Hematopoietic multipotent progenitor cell treated with erythropoietin and hydrocortisone succinate and interleukin-3 and kit ligand, for 8 days (in vitro differentiated cells): ENCODE measurements at places on chromosomes 1 and 21.

- DNase-seq: peak; percentile 31
Observed at GRCh38 chr1:207321790-207322645, 540 bp downstream of the CD55 start.

DNA sequence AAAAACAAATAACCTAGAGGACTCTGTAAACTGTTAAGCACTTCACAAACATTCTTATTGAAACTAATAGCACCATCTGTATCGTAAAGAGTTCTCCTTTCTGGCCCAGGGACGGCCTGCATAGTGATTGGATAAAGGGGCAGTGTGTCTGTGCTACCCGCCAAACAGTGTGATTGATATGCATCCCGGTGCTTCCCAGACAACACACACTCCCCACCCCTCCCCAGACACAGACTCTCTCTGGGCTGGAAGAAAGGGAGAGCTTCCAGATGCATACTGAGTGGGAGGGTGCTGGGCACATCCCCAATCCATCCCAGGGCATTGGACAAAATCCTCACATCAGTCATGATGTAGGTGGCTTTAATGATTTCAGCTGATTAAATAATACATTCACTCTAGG, 3.7 kb downstream of the HSD11B1 start:
- no peak for DNase-seq

- no peak for DNase-seq
Observed at GRCh38 chr1:63721531-63722189, 52.2 kb upstream of the ROR1 start.

GRCh38 chr1:227885648-227886502, 61.9 kb downstream of the WNT9A start:
- DNase-seq: peak; percentile 29

DNA sequence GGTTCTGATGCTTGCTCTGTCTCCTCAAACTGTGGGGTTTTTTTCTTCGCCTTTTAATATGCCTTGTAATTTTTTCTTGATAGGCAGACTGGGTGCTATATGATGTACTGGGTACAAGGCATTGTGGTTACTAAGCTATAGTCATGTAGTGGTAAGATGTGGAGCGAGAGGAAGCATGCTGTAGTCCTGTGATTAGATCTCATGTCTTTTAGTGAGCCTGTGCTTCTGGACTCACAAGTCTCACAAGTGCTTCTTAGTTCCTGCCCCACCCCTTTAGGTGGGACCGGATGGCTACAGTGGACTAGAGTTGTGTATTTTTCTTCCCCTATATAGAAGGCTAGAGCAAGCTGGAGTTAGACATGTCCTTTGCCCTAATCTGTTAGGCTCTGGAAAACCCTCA, 178.7 kb downstream of the DNM3 start:
- peak; percentile 39 for DNase-seq

DNA sequence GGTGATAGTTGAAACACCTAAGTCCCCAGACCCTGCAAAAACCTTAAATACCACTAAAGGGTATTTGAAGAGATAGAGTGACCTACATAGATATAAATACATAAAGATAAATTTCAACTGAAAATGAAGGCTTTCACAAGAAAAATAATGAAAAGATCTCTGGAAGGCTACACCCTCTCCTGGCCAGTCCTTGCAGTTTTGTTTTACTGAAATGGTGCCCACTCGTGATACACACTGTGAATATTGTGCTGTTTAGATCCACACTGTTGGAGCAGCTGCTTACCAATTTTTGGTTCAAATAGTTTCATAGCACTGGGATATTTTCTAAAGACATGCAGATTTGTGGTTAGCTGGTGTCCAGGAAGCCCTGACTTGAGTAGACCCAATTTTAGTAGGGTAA, 31.5 kb upstream of the RNF187 start:
- DNase-seq: peak; percentile 58

- DNase-seq: peak; percentile 16
Observed at GRCh38 chr1:235972311-235972689, 92.6 kb downstream of the NID1 start.

DNA sequence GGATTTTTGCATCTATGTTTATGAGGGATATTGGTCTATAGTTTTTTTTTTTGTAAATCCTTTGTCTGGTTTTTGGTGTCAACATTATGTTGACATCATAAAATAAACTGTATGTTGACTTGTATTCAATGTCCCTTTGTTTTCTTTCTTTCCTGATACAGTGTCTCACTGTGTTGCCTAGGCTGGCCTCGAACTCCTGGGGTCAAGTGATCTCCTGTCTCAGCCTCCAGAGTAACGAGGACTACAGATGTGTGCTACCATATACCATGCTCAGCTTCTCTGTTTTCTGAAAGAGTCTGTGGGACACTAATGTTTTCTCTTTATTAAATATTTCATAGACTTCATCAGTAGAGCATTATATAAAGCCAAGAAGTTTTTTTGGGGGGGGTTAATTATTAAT, 18.3 kb downstream of the MAN1C1 start:
- no peak for DNase-seq

DNA sequence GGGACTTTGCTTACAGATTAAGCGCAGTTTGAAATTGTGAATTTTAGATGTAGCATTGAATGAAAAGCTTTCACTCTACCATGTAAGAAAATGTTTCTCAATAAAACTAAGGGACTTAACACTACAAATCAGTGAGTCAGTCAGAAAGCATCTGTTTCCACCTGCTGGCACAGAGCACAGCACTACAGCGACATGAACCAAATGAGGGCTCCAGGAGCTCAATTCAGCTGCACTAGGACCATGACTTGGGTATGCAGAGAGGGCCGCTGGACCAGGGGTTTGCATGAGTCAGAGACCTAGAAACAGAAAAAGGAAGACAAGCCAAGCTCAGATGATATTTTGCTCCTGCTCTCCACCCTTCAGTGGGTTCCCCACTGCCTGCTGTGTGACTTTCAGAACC, 5.2 kb downstream of the SUSD4 start:
- no peak for DNase-seq

DNA sequence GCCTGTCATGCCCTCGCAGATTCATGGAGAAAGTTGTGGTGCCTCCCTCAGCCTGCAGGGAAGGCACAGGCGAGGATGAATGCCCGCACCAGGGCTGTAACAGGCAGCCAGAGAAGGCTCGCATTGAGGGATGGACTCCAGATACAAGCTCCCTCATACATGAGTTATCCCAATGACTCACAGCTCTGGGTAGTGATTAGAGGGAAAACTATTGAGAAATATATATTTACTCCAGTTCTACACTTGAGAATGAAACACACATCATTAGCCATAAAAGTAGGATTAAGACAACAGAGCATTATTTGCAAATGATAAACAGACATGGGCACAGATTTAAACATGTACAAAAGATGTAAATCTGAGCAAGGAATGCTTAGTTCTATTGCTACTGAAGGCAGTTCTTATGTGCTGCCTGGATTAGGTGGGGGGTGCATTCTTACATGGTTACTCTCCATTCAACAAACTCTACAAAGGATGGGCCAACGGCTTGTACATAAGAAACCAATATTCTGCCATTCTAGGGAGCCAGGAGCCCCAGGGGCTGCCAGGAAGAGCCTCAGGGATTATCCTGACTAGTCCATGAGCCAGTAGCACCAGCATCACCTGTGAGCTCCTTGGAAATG, 97.9 kb downstream of the CSMD2 start:
- no peak for DNase-seq

DNA sequence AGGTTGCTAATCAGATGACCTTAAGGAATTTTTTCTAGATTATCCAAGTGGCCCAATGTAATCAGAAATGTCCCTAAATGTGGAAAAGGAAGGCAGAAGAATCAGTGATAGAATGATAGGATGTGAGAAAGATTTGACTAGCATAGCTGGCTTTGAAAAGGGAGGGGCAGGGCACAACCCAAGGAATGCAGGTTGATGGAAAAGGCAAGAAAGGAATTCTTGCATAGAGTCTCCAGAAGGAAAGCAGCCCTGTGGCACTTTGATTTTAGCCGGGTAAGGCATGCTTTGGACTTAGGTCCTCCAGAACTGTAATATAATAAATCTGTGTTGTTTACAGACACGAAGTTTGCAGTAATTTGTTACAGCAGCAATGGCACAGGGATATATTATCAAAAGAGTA, 375.7 kb upstream of the B3GALT2 start:
- no peak for DNase-seq

DNA sequence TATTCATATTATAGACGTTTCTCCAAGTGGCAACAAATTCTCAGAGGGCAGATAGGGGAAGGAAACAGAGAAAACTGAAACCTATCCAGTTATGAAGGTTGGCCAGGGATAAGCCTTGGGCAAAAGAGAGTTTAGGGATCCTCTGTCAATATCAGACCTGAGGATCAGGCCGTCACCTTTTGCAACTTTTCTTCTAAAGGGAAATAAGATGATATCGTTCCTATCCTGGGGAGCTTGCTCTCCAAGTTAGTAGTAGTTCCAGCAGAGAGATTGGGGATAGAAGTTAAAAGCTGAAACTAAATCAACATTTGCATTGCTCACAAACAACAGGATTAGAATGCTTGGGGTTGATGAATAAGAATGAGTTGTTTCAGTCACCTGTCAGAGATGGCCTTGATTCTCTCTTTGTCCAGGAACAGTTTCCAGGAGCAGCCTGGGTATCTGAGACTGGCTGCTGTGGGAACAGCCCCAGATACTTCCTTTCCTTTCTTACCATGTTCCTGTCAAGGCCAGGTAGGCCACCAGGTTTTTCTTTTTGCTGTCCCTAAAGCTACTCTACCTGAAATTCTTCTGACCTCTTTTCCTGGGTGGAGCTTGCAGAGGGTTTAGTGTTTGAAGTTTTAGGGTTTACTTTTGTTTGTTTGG, 2.5 kb downstream of the RIIAD1 start:
- DNase-seq: no peak

DNA sequence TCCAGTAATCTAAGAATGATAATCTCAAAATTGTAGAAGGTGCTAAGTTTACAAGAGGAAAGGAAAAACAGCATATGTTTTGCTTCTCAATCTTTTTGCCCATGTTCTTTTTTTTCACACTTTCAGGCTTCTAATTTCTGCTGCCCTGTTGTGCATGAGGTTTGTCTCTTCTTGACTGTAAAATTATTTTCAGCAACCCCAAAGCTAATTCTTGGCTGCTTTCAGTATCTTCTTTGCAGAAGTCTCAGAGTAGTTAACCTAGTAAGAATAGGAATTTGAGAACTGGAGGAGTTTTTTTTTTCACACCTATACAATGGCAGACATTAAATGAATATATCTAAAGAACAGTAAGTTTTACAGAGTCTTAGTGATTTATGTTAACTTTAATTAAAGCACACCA, 26.4 kb downstream of the DENND2D start:
- DNase-seq: no peak

DNA sequence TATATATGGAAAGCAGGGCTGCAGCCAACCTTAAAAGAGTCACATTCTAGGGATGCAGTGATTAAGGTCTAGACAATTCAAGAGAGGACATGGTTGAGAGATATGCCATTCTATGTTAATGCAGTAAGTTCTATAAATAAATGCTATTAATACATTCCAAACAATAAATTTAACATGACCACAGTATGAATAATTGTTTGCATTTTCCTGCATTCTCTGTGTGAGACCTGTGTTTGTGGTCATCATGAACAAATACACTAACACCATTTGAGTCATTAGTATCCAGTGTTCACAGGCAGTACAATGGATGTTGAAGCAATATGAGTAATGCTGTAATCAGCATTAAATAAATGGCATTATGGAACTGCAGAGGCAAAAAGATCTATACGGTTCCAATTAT, 5.5 kb upstream of the ZRANB2 start:
- DNase-seq: no peak

GRCh38 chr1:75233302-75233929, 99.2 kb downstream of the LHX8 start:
- peak; percentile 44 for DNase-seq

- no peak for DNase-seq
Observed at GRCh38 chr21:35394634-35395369, 345.7 kb upstream of the RUNX1 start.

GRCh38 chr1:167628741-167629515, 1.1 kb upstream of the RCSD1 start:
- DNase-seq: no peak

- peak; percentile 58 for DNase-seq
Observed at GRCh38 chr1:119873135-119874015, 22.9 kb downstream of the ADAM30 start.

DNA sequence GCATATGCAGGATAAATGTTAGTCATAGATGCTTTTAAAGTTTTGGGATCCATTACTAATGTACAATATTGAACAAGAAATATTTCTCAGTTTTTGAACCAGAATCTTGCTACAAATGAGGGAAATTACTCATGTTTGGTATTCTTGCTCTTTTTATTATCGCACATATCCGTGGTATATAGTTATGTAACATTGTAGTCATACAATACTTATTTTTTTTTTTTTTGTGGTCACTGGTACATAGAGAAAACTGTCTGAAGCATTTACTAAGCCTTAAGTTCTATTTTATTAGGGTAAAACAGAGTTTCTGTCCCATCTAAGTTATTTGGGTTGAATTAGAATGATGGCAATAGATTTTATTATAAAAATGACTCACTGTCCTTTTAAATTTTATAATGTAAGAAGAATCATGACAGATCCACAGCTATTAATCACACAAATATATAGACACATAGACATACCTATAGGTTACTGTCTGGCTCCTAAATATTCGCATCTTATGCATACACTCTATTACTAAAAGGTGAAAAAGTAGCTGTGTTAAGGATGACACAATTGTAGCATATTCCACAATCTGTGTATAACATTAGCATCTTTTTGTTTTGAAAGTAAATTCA, 18.0 kb upstream of the PRKAA2 start:
- no peak for DNase-seq

DNA sequence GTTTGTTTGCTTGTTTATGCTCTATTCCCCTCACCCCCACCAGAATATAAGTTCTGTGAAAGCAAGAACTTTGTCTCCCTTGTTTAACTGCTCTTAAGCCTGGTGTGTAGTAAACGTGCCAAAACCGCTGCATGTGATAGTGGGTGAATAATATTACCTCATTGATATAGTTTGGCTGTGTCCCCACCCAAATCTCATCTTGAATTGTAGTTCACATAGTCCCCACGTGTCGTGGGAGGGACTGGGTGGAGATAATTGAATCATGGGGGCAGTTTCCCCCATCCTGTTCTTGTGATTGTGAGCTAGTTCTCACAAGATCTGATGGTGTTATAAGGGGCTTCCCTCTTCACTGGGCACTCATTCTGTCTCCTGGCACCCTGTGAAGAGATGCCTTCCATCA, 7.6 kb downstream of the LRRC8B start:
- no peak for DNase-seq

- no peak for DNase-seq
Observed at GRCh38 chr1:161335796-161336195, 21.6 kb downstream of the SDHC start.

DNA sequence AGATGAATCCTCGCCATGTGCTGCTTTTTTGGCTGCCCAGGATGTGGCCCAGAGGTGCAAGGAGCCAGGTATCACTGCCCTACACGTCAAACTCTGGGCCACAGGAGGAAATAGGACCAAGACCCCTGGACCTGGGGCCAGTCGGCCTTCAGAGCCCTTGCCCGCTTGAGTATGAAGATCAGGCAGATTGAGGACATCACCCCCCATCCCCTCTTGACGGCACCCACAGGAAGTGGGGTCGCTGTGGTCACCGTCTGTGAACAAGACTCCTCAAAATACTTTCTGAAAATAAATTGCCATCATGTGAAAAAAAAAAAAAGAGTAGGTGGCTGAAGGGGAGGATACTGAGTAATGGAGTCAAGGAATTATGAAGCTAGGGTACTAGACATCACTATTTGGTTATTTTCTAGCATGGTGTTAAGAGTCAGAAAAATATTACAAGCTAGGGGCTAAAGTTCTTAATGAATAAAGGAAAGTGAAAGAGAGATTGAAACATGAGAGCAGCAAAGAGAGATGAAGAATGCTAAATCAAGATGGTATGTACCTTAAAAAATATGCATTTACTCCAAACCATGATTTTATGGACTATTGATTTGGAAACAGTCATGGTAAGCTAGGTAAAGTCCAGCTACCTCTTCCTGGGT, 84.9 kb downstream of the CLEC20A start:
- no peak for DNase-seq
